ENCODE measurements at places on chromosomes 4 and X.

GRCh38 chr4:186954509-186954908, 230.9 kb upstream of the FAT1 start:
- DNase-seq: no peak

GRCh38 chrX:65752294-65752693, 84.8 kb downstream of the MSN start:
- DNase-seq: no peak

DNA sequence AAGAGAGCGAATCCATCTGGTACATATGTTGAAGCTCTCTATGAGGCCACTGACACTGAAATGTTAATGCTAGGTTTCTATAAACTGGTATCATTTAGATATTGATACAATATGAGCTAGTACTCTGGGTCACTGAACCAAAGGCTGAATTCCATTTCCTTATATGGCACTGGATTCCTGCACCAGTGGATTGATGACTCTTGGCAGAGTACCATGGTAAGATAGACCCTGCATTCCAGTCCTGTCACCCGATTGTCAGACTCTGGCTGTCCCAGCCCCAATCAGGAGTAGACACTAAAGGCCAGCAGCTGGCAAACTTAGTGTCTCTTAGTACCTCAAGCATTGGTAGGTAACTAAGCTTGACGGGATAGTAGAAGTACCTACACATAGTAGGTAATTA, 44.0 kb upstream of the EOLA2 start:
- no peak for DNase-seq

DNA sequence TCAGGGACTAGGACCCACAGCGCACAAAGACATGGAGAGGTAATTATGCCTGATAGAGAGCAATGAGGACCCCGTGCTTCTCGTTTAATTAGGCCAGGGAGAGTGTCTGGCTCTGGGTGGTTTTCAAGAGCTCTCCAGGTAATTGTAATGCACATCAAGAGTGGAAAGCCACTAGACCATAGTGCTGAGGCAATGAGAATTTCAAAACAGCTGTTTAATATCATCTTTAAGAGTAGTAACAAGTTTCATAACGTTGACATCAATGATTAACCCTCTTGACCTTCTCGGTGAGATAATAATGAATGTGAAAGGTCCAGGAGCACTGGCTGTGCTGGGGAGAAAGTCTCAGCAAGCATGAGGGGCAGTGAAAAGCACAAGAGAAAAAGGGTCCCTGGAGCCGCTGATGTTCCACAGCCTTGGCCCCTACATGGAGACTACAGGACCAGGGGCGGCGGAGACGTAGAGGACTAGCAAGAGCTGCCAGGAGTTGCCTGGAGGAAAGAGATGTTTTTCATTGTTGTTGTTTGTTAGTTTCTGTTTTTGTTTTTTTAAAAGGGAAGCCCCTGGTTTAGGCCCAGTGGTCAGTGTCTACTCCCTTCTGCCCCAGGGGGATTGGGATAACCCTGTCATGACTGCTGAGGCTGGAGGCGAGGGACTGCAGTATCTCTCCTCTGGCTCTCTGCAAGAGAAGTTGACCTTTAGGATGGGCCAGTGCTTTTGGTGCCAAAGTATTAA, 14.8 kb upstream of the CXCR3 start:
- DNase-seq: no peak

DNA sequence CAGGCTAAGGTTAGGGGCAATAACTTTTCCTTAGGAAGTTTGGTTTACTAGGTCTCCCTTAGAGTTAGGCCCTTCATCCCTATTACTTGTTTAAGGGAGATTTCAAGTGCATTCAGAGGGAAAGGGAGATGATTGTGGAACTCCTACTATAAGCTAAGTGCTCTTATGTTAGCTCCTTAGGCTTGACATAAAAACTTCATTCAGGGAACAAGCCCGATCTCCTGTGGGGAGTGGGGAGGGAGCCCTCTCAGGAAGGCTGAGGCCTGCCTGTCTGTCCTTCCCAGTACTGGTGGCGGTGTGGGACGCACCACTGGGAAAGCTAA, 8.0 kb downstream of the KLF3 start:
- no peak for DNase-seq

DNA sequence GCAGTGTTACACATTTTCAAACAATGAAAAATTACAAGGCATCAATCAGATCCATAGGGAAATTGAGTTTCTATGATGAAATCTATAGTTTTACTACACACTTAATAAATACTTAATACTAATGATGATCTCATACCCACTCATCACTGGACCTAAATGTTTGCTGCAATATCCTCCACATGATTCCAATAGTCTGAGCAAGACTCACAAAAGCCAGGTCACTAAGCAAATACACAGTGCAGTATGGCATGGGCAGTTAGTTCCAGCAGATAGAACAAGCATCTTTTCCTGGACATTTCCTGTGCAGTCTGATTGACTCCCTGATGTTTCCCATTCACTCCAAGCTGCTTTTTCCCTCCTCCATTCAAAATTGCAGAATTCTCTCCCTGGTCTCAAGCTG, 109.0 kb upstream of the ATOH1 start:
- DNase-seq: no peak

- DNase-seq: no peak
Observed at GRCh38 chrX:53256446-53257041, 24.8 kb downstream of the IQSEC2 start.

DNA sequence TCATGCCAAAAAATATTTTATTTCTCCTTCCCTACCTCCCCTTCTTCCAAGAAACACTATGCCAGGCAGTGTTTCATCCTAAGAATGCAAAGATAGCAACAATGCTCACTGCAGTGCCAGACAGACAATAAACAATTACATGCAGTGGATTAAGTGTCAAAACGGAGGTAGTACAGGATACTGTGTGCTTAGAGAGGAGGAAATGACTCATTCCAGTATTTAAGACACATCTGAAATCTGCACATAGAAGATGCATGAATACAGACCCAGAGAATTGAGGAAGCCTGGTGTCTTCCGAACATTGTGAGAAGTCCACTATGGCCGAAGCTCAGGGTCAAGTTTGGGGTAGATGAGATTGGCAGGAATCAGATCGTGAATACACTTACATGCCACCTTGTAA, 326.4 kb downstream of the PPP3CA start:
- no peak for DNase-seq

GRCh38 chrX:46601283-46601682, 27.7 kb downstream of the CHST7 start:
- DNase-seq: no peak

GRCh38 chr4:82284475-82284857, 89.3 kb downstream of the HNRNPD start:
- DNase-seq: no peak

- DNase-seq: no peak
Observed at GRCh38 chr4:40954088-40954668, 204.4 kb downstream of the NSUN7 start.

GRCh38 chr4:38069271-38069760, 109.1 kb downstream of the PTTG2 start:
- DNase-seq: peak; percentile 67

GRCh38 chr4:77819404-77819842, 255 bp upstream of the CNOT6L start:
- DNase-seq: peak; percentile 55

DNA sequence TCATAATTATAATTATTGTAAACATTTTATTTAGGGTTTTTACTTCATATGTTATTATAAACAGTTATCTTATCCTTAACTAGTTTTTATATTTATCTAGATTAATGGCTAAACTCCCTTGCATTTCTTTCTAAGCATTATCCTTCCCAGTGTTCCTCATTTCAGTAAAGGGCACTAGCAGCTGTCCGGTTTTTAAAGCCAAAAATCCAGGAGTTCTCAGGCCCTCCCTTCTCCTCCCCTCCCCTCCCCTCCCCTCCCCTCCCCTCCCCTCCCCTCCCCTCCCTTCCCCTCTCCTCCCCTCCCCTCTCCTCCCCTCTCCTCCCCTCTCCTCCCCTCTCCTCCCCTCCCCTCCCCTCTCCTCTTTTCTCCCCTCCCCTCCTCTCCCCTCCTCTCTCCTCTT, 58.9 kb downstream of the FBXO8 start:
- no peak for DNase-seq

GRCh38 chr4:27685947-27686346, 825.3 kb downstream of the STIM2 start:
- no peak for DNase-seq

GRCh38 chr4:90124276-90124675, 2.9 kb upstream of the CCSER1 start:
- no peak for DNase-seq

- DNase-seq: no peak
Observed at GRCh38 chr4:88382621-88383020, 4.0 kb downstream of the HERC6 start.

GRCh38 chrX:44884944-44885343, 12.0 kb downstream of the KDM6A start:
- DNase-seq: no peak

DNA sequence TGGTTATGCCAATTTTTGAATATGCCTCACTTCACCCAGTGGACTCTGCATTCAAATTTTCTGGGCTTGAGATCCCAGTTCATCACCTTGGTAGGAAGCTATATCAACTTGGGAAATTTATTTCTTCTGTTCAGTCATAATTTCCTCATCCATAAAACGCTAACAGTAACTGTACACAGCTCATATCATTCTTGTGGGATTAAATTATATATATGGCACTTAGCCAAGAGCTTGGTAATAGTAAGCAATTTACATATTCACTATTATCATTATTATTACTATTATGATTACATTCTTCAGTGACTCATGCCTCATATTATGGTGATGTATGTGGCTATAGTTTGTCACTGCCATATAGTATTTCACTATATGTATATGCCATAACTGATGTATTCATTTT, 177.6 kb downstream of the CPE start:
- no peak for DNase-seq

DNA sequence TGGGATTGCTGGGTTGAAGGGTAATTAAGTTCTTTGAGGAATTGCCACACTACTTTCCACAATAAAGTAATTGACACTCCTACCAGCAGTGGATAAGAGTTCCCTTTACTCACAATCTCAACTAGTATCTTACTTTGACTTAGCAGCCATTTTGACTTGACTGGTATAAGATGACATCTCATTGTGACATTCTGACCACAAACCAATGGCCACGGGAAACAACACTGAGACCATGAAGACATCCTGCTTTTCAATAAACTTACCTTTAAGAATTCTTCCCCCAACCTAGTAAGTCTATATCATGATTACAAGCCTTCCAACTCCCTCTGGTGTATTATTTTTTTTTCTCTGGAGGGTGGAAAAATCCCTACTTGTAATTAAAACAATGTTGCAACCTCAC, 66.9 kb upstream of the WDR1 start:
- no peak for DNase-seq

DNA sequence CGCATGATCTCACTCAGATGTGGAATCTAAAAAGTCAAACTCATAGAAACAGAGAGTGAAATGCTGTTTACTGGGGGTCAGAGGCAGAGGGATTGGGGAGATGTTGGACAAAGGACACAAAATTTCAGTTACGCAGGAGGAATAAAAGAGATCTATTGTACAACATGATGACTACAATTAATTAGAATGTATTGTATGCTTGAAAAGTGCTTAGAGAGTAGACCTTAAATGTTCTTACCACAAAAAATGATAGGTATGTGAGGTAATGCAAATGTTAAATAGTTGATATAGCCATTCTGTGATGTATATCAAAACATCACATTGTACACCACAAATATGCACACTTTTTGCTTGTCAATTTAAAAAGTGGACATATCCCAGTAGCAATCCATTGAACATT, 36.1 kb upstream of the PHKA2 start:
- no peak for DNase-seq

GRCh38 chr4:16505267-16505666, 279.0 kb upstream of the TAPT1 start:
- no peak for DNase-seq

DNA sequence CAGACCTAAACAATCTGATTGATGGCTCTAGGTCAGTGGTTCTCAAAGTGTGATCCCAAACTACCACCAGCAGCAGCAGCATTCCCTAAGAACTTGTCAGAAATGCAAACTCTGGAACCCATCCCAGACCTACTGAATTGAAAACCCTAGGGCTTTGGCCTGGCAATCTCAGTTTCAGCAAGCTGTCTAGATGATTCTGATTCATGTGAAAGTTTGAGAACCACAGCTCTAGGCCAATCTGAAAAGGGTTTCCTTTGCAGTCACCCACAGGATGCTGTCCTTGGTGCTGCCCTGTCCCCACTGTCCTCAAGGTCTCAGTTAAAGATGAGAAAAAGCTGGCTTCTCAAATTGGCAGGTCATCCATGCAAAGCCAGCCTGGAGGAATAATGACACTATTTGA, 34.8 kb downstream of the SMPX start:
- no peak for DNase-seq

DNA sequence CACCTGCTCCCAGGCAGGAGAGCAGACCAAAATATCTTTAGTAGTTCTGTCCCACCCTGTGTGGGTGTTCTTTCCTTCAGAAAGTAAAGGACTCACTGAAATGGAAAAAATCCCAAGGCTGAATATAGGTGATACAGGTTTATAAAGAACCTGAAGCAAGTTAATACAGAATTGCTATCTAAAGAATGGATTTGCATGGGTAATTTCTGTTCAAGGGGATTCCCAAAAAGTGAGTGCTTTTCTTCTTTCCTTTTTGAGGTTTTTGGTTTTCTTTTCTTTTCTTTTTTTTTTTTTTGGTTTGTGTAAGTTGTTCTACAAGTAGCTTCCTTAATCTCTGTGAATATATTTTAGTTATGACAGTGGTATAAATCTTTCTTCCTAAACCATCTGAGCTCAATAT, 560.7 kb upstream of the BOD1L1 start:
- DNase-seq: no peak

GRCh38 chr4:16676230-16676770, 222.1 kb downstream of the LDB2 start:
- DNase-seq: peak; percentile 78

DNA sequence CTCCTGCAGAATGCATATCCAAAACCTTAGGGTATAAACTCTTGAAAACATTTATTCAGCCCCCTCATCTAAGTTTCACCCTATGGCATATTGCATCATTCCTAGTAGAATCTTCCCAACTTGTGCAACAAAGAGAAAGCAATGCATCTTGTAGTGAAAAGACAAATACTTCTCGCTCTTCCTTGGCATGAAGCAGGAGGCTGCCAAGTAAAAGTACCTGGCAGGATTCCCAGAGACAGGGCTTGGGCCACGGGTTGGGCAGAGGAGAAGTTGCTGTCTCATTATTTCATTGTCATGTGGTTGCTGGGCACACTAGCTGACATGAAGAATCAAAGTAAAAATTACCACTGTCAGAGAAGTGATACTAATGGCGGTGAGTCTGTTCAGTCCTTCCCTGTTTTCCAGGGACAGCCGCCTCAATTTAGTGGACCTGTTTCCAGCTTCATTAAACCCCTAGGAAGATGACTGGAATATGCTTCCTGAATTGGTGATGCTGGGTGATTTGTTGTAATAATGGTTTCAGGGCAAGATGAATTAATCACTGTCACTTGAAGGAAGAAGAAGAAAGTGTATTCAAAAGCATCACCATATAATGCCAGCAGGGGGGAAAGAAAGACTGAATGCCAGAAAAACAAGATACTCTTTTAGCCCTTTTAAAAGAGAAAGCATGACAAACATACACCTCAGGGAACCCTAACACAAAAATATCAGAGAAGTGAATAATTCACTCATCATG, 380.5 kb upstream of the IGFBP7 start:
- DNase-seq: no peak
